ENCODE measurements at places on chromosomes 5 and 9. TPM values are rescaled to one million over a fixed set of nuclear protein-coding genes. Genes with fewer than 3 reads are reported as not detected.

The S100Z gene
- total RNA-seq = 0.33 TPM

The TEX48 gene
- not detected for total RNA-seq

The PHF24 gene
- 0.05 TPM for total RNA-seq

The CNTRL gene
- total RNA-seq = 8.7 TPM

The DRD1 gene
- 0.17 TPM for total RNA-seq

The HAVCR2 gene
- total RNA-seq = 5.5 TPM

The SPINK6 gene
- total RNA-seq = not detected

DNA sequence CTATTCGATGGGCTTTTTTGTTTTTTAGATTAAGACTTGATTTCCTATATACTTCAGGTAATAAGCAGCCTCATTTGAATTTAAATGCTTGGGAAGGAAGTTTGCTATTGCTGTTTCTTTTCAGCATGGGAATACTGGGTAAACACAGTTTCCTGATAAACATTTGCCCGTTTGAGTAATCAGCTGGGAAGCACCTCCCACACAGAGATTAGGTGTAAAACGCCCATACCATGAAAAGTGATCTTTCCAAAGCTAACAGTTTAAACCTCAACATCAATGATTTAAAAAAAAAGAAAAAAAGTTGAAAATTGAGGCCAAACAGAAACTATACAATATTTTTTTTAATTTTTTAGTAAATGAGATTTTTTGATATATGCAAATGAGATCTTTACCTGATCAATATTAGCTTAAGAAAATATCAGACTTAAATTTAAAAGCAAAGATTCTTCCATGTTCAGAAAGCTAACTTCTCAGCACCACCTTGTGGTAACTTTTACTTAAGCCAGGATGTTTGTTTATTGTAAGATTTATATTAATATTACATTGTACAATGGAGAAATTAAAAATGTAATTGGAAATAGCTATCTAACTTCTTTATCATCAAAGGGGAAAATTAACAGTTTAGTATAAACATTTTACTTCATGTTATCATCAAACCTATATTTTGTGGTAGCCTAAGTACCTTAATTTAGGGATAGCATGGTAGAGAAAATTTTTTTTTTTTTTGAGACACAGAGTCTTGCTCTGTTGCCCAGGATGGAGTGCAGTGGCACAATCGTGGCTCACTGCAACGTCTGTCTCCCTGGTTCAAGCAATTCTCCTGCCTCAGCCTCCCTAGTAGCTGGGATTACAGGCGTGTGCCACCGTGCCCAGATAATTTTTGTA lies 39.8 kb downstream of the F2RL2 start:
- DNase-seq = no peak

- no peak for DNase-seq
Measured at GRCh38 chr5:51278539-51278938, 104.7 kb upstream of the ISL1 start.

DNA sequence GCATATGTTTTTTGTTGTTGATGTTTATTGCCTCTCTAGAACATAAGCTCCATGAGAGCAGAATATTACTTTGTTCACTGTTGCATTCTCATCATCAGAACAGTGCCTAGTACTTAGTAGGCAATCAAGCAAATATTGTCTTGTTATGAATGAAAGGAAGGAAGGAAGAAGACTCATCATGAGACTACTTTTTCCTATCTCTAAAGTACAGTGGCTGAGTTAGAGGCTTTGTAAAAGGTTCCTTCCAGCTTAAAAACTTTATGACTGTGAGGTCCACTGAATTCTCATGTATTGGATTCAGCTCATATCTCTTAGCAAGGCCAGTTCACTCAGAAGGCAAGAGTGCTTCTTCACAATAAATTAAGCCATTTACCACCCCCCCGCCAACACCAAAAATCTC lies 171.8 kb upstream of the NR3C1 start:
- DNase-seq = no peak

DNA sequence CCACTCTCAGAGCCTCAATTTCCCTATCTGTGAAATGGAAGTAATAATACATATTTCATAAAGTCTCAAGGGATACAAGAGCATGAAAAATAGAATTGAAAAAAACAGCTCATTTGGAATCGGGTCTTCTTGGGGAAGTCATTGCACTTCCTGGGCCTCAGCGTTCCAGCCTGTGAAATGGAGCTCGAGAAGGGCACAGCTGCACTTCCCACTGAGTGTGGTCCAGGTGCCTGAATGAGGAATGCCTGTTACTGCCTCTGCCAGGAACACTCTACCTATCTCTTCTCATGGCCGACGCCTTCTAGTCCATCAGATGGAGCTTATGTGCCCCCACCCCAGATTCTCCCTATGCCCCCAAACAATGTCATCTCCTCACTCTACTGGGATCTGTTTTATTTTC lies 924 bp upstream of the NEURL1B start:
- no peak for DNase-seq

GRCh38 chr9:98597236-98597771 lies 111.4 kb downstream of the GABBR2 start:
- no peak for DNase-seq

- DNase-seq = no peak
Measured at GRCh38 chr9:92725266-92725545, 39.4 kb downstream of the BICD2 start.

DNA sequence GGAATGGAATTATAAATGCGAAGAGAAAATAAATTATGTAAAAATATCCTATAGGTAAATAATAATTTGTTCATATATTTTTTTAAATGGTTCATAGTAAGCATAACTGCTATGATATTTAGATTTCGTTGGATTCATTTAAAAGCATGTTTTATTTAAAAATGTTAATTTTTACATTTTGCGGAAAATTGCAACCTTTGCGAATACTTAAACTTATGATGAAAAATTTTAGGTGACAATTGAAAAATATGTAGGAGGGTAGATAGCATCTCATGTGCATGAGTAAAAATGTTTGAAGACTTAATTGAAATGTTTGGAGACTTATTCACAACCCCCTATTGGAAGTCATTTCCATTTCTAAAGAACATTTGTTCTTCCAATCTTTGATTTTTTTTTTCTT lies 4.1 kb upstream of the FEM1C start:
- no peak for DNase-seq

DNA sequence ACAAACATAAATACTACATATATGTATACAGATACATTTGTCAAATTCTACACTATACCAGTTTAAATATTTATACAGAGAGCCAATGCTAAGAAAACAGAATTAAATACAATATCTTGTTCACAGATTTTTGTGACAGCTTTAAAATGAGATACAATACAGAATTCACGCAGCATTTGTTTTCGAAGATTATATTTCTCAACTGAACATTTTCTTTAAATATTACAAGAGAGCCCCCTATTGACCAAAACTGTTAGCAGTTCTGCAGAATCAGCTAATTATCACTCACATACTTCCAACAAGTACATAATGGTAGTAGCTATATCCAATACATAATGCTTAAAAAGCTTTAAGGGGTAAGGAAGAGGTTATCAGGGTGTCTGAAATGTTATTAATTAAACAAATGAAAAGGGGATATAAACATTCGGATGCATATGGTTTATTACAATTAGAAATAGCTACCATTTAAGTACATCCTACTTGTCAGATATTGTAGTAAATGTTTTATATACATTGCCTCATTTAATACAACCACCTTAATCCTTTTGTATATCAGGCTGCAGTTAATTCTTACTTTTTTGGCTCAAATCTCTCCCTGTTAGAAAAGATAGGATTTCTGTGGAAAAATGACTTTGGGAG lies 31.7 kb downstream of the ZDHHC21 start:
- no peak for DNase-seq

DNA sequence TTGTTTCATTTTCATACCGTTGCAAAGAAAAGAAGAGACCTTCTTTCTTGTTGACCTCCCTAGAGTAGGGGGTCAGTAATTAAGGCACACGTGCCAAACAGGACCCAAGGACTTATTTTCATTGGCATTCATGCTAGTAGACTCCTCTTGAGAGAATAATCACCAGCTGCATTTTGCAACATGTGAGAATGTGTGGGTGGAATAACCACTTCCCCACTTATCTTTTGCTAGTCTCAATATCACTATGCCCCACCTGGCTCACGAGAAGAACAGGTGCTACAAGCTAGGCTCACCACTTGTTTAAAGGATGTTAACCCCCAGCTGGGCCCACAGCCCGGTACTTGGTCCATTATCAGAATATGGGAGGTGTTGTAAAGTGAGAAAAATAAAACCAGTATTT lies 460.7 kb upstream of the MEF2C start:
- DNase-seq = no peak

DNA sequence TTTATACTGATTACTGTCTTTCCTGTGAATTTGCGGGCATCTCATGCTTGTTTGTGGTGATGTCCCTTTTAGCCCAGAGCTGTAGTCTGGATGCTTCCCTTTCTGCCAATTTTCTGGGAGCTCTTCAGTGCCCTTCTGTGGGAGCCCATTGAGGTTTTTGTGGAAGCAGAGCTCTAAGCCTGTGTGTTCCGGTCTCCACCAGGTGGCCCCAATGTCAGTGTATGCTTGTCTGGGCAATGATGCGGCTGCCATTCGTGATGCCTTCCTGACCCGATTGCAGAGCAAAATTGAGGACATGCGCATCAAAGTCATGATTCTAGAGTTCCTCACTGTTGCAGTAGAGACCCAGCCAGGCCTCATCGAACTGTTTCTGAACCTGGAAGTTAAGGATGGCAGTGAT lies 35.1 kb downstream of the SH3GLB2 start:
- no peak for DNase-seq

- DNase-seq = peak; percentile 38
Measured at GRCh38 chr9:95070549-95071021, 246.9 kb downstream of the FANCC start.

- no peak for DNase-seq
Measured at GRCh38 chr5:129441096-129441495, 19.0 kb upstream of the ADAMTS19 start.

DNA sequence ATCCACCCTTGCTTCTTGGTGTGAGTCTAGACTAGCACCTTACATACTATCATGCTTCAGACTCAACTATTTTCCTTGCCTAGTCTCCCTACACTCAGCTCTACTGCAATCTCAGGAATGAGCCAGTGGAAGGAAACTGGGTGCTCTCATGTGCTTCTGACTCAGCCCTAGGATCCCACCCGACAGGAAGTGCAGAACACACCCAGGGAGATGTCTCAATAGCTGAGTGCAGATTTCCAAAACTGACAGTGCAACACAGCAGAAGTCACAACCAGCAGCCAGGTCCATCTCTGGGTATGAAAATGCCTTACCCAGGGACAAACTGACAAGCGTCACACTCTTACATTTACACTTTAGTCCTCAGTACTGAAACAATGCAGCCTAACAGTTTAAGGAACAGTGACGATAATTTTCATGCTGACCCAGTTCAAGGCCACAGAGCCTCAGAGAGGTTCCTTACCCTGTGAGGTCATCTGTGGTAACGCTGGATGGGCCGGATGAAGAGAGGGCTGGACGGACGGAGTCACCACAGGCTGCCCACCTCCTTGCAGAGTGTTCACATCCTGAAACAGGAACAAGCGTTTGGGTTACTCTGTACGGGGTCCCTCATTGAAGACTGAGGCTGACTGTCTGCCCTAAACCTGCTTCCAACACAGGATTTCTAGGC lies 33.0 kb downstream of the FKBP15 start:
- no peak for DNase-seq

DNA sequence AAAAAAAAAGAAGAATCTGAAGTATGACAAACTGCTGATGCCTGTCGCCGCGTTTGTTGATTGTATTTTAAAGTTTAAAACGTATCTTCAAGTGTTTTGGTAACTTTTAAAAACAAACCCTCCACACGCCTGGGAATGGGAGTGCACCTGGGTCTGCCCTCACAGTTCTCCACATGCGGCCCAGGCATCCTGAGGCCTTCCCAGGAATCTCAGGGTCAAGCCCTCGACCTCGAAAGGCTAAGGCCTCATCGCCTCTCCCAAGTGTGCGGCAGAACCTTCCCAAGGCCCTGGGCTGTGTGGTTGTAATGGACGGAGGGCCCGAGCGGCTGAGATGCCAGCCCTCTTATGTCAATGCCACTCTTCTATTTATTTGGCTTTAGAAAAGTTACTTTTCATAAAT lies 94.4 kb downstream of the CAMSAP1 start:
- no peak for DNase-seq

DNA sequence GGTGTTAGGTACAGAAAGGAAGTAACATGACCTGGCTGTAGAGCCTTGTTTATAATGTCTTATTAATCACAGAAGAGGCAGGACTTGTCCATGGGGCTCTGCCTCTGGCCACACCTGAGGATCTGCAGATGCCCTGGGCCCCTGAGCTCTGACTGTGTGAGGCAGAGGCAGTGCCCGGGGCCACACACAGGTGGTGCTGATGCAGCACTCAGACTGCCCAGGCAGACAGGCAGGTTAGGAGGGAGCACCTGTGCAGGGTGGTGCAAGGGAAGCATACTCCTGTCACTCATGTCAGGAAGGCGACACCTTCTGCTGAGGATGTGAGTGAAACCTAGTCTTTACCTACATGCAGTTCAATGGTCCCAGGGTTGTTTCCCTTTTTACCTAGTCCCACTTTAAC lies 88.7 kb downstream of the CFAP90 start:
- DNase-seq = no peak

DNA sequence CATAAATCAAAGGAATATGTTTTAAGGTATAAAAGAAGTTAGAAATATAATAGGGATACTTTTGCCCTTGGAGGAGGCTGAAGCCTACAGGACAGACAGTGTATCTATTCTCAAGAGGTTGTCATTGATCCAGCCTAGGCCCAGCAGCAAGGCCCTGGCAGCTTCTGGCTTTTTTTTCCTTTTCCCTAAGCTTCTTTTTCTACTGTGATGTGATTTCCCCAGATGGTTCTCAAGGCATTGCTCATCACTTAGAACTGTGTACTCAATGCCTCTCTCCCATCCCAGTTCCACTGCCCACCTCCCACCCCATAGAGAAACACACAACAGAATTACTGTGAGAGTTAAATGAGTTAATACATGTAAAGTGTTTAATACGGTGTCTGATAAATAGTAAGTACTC lies 88.6 kb downstream of the SLC44A1 start:
- no peak for DNase-seq

DNA sequence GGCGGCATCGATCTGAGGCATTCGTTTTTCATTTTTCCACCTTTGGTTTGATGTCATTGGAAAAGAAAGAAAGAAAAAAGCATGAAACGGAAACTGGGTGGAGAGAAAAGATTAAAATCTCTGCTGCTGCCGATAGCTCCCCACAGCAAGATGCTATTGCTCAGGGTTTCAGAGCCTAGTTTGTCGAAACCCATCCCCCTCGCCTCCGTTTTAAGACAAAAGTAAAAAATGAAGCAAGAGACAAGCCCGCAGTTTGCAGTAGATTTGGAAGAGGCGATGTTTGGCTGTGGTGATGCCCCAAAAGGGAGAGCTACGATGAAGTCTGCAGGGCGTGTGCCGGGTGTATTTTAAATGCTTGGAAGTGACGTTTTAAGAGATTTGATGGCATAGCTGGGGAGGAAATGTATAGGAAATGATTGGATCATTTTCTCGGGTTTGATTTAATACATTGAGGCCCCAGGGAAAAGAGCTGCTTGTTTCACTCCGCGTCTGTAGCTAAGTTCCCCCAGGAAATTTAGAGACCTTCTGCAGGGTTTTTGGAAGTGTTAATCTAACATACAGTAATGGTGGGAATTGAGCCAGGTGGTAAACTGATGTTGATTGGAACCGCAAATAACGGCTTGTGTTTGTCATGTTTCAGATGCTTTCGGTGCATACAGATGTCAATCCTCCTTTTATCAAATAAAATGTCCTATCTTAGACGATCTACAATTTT lies 909 bp downstream of the NDFIP1 start:
- no peak for DNase-seq
